ENCODE measurements at places on chromosomes 16 and 17.

DNA sequence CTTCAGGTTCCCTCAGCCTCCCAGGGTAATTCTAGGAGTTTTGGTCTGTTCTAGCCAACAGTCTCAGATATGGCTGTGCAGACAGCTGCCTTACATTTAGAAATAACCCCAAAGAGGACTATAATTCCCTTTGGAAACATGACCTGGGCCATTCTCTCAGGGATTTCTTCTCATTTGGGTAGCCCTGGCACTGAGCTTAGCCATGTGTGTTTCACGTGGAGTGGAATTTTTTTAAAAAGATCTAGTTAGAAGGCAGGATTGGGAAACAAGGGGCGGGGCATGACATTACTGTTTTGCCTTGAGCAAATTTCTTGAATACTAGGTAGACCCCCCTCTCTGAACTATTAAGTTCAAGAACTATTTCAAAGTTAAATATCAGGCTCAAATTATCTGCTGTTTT is 29.6 kb upstream of the MRC2 start:
- ATAC-seq, result no peak

DNA sequence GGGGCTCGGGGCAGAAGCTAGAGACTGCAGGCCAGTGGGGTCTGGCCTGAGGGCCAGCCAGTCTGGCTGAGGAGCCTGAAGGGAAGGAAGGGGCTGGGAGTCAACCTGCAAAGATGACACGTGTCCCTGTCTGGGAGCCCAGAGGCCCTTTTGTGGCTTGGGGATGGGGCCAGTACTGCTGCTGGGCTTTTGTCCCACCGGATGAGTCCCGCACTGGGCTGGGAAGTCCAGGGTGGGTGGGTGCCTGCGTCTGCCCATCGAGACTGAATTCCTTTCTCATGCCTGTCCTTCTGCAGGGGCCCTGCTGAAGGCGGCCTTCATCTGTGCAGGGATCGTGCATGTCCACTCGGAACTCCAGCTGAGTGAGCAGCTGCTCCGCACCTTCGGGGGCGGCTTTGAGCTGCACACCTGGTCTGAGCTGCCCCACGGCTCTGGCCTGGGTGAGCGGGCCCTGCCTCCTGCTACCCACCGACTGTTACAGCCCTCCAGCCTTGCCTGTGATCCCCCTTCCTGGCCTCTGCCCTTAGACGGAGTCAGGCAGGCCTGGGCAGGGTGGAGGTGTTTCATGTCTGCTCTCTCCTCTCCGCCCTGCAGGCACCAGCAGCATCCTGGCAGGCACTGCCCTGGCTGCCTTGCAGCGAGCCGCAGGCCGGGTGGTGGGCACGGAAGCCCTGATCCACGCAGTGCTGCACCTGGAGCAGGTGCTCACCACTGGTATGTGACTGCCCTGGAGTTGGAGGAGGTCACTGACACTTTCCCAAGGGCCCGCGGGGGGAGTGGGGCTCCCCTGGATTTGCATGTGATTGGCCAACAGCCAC is 20.9 kb downstream of the FCSK start:
- ATAC-seq, result peak; percentile 6

DNA sequence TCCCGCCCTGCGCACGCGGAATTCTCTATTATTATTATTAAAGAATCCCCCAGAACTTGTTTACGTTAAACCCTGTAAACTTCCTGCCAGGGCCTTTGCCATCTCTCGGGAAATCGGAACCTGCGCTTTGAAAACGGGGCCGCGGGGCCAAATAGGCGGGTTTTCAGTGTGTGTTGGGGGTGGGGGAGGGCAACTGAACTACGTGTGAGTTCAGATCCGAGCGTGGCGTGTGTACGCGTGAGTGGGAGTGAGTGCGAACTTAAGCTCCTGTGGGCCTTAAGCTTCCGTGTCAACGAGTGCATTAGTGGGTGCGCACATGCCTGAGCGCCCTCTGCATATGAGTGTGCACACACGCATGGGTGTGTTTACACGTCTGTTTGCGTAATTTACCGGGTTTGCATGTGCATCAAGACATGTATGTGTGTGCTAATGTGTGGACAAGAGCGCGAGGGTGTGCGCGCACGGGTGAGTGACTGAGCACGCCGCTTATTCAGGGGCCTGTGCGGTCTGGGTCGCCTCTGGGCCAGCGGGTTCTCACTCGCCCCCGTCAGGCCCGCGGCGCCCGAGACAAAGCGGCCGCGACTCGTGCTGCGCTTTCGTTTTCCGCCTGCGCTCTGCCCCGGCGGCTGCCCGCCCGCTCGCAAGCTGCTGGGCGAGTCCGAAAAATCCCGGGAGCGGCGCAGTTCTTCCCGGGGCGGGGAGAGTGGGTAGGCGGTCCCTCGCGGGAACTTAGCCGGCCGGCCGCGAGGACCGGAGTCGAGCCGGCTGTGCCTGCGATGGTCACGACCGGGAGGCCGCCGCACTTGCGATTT is 1.2 kb upstream of the FOXF1 start:
- peak; percentile 37 for ATAC-seq

DNA sequence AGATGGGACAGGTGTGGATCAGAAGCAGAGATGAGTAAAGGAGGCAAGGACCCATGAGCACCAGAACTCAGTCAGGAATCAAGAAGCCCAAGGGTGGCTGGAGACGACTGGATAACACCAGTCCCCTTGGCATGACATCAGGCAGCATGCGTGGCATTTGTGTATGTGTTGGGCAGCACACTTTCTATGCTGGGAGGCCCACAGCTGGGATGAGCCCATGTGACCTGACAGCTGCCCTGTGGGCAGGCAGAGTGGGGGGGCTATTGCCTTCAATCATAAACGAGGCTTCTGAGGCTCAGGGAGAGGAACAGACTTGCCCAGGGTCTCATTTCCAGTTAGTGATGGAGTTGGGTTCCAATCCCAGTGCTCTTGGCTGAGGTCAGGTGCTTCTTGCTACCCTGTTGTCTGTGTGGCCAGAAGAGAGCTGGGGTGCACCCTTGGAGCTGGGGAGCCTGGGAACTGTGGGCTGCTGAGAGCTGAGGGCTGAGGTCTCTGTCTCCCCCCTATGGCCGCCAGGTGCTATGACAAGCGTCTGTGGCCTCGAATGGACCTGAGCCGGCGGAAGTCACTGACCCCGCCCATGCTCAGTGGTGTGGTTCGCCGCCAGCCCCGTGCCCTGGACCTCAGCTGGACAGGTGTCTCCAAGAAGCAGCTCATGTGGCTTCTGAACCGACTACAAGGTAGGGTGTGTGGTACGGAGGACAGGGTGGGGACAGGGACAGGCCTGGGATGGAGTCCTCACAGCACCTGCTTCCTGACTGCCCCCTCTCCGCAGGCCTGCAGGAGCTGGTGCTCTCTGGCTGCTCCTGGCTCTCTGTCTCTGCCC is 7.1 kb upstream of the ORAI3 start:
- peak; percentile 87 for ATAC-seq

DNA sequence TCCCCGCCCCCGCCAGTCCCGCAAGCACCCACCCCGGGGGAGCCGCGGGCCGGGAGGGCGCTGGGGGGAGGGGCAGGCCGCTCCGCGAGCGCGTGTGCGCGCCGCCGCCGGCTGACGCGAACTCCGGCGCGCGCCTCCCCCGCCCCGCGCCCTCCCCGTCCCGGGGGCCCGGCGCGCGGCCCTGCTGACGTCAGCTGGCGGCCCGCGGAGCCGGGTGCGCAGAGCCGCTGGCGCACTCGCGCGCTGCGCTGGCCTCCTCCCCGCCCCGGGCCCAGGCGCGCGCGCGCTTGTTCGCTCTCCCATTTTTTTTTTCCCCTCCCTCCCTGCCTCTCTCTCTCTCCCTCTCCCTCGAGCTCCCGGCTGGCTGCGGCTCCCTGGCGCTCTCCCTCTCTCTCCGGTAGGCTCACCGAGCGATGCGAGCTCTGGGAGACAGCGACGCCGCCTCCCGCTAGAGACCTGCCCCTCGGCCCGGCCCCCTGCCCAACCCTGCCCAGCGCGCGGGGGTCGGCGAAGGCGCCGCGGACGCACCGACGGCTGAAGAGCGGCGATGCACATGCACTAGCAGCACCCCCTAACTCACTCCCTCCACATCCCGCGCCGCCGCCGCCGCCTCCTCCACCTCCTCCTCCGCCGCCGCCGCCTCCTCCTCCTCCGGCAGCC is at the start of gene GNAO1:
GNAO1 (plus strand) TSS at position 334 of the 660 bp plus-strand sequence. CDS start 747 bp downstream, outside the sequence.
- peak; percentile 60 for ATAC-seq

- no peak for ATAC-seq
These were observed 27.6 kb downstream of the FCSK start for GRCh38 chr16:70481929-70482536.

DNA sequence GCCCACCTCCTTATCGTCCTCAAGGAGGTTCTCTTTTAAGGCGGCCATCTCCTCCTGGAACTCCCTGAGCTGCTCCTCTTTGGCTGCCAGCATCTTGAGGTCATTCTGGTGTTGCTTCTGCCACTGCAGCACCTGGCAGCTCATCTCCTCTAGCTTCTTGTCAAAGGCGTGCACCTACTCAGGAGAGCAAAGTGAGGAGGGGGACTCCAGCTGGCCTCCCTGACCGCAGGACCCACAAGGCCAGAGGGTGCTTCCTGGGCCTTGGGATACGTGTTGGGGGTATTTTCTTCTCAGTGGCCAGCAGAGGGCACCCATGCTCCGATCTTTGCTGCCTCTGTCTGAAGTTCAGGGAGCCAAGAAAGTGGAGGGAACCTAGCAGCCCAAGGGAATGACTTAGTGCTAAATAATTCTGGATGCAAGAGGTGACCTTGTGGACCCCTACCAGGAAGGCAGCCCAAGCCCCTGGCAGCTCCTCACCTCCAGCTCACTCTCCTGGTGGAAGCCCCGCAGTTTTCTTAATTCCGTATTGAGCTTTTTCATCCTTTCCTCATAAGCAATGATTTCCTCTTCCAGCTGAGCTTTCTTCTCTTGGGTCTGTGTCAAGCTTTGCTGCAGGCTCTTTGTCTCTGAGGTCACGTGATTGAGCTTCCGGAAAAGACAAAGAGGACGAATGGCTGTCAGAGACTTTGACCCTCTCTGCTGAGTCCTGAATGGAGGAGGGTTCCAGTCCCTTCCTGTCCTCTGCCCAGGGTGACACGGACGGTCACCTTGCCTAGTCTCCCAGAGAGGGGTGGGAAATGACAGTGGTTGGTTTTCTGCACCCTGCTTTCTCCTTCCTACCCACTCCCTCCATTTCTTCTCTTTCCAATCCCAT is 31.4 kb downstream of the DHX38 start:
- peak; percentile 83 for ATAC-seq

DNA sequence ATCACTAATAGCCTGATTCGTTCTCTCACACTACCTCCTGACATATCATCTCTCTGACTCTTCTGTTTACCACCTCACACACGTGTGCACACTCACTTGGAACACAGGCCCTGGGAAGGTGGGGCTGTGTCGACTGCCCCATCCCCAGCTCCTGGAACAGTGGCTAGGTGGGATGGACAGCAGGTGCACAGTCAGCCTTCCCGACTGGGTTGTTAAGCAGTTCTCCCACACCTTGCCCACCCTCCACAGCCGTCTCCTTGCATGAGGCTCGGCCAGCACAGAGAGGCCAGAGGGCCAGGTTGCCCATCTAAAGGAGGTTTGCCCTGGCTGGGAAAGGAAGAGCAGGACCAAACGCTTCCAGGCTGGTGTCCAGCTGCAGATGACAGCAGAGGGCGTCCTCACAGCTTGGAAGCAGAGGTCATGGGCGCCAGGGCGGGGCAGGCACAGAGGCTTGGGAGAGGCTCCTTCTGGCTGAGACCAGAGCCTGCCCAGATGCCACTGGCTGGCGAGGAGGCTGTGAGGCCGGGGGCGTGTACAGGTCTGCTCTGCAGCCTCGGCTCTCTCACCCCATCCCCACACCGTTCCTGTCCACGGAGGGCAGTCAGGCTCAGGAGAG is 92.8 kb downstream of the AMFR start:
- ATAC-seq, result peak; percentile 61

DNA sequence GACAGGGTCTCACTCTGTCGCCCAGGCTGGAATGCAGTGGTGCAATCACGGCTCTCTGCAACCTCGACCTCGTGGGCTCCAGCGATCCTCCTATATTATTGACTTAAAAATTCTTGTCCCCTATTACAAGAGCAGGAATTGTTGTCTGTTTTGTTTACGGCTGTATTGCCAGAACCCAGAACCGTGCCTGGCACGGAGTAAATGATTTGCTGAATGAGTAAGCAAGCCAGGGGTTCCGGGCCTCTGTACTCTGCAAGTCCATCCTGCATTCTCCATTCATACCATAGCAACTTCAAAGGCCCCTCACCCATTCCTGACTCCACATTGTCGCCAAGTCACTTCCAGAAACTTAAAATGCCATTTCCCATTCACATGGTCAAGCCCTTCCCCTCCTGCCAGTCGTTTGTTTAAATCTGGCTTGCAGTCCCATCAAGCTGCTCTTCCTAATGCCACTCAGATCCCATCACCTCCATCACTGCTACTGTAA is 6.9 kb downstream of the ADCY9 start:
- no peak for ATAC-seq

DNA sequence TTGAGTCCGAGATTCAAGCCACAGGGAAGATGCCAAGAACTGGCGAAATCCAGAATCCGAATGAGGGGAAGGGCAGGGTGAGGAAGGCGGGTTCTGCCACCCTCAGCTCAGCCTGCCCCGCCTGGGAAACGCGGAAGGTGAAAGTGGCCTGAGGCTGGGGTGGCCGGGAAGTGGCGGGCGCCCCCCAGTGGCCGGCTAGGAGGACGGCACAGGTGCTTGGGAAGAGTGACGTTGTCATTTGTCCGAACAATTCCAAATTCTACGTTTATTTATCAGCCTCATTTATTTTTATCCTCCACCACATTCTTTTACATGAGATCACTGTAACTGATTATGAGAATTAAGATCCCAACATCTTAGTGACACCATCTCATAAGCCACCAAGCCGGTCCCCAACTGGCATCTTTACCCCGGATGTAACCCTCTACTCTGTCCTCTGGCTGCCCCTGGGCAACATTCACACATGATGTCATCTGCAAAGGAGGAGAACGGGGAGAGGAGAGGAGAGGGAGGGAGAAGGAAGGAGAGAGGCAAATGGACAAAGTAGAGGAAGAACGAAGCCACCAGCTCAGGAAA is 21.3 kb downstream of the SRCIN1 start:
- ATAC-seq, result peak; percentile 85

DNA sequence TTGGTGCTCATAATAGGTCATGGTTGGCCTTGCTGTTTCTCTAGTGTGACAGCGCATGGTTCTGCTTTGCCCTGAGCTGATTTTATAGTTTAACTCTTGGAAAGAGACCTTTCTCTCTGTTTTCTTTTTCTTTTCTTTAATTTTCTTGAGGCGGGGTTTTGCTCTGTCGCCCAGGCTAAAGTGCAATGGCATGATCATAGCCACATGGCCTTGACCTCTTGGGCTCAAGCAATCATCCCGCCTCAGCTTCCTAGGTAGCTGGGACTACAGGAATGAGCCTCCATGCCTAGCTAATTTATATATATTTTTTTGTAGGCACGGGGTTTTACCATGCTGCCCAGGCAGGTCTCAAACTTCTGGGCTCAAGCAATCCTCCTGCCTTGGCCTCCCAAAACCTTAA is 80.4 kb upstream of the DNAJA2 start:
- ATAC-seq, result no peak

Data from esophagus mucosa (tissue), 1 donor.